ENCODE measurements at places on chromosomes 6 and 20. TPM values are rescaled to one million over a fixed set of nuclear protein-coding genes. Genes with fewer than 3 reads are reported as not detected.

GRCh38 chr6:163324326-163324687 lies 90.2 kb upstream of the QKI start:
- no peak for DNase-seq

GRCh38 chr20:1876217-1876921 lies 18.8 kb upstream of the SIRPA start:
- no peak for DNase-seq

The PAK5 gene
- 0.23 TPM for total RNA-seq

The MYL9 gene
- total RNA-seq, result 2,202 TPM

The EGFL8 gene
- total RNA-seq, result 18.7 TPM

- DNase-seq, result no peak
Observed at GRCh38 chr6:4134841-4135664, at the start of gene ECI2. Gene ECI2 (minus strand): TSS chr6:4135575. CDS start chr6:4135560, 15 bp downstream.

GRCh38 chr20:41483553-41483930 lies 116.9 kb upstream of the EMILIN3 start:
- no peak for DNase-seq

The CASS4 gene
- 8.1 TPM for total RNA-seq

The GPX5 gene
- not detected for total RNA-seq

The PROCR gene
- total RNA-seq, result 32.0 TPM

- no peak for DNase-seq
Observed at GRCh38 chr6:3301506-3301905, 42.8 kb downstream of the PSMG4 start.

DNA sequence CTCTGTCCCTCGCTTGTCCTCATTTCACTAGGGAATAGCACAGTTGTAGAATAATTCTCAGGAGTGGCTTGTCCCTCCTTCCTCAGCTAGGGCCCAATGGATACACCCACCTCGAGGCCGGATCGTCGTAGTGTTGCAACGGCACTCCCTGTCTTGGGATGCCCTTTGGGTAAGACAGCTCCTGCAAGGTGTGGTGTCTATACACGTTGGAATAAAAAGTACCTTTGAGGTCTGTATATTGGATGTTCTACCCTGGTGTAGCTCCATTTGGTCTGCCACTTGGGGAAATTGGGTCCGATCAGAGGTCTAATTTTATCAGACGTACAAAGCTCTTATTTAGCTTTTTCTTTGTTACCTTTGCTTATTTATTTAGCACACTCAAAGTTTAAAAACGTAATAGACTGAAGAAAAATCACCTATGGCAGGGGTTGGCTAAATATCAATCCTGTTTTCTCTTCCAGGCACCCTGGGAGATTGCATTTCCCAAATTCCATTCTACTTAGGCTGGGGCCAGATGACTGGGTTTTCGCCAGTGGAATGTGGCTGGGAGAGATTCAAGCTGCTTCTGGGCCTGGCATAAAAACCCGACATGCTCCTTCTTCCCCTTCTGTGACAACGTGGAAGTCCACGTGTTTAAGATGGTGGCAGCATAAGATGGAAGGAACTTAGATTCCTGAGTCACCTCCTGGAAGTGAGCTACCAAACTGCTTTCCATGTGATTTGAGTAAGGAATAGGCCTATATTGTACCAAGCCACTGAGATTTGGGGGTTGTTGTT lies 82.3 kb upstream of the CD83 start:
- DNase-seq, result no peak

- no peak for DNase-seq
Observed at GRCh38 chr6:109580519-109580918, 97.5 kb upstream of the ZBTB24 start.

The WFDC2 gene
- total RNA-seq, result 2.6 TPM

DNA sequence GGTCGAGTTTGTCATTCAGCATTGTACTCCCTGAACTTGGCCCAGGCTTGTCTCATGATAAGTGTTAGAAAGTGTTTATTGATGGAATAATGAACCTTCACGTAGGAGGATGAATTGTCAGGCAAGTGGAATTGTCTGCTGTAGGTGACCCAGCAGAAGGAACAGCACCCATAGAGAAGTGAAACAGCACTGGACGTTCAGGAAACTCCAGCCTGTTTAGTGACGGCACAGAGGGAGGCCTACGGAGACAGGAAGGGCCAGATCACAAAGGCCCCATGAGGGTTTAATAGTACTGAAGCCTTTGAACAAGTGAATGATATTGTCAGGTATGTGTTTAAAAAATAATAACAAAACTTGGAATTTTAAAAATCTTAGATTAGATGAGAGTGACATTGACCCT lies 2.9 kb downstream of the STX11 start:
- DNase-seq, result no peak

The EZR gene
- total RNA-seq, result 210 TPM

- no peak for DNase-seq
Observed at GRCh38 chr6:128914051-128914450, 31.1 kb downstream of the LAMA2 start.

GRCh38 chr6:12392490-12392889 lies 102.3 kb downstream of the EDN1 start:
- DNase-seq, result no peak

The FAM184A gene
- total RNA-seq, result 8.0 TPM

The SULF2 gene
- total RNA-seq, result 243 TPM

Measured in esophagus muscularis mucosa (tissue), 4 donors.